GM12865 (cell line): ENCODE measurements at places on chromosomes 2 and 18.

GRCh38 chr2:86185517-86186212 lies 9.6 kb downstream of the IMMT start:
- DNase-seq = no peak

GRCh38 chr2:219621935-219622334 lies 5.5 kb upstream of the SLC4A3 start:
- no peak for DNase-seq

DNA sequence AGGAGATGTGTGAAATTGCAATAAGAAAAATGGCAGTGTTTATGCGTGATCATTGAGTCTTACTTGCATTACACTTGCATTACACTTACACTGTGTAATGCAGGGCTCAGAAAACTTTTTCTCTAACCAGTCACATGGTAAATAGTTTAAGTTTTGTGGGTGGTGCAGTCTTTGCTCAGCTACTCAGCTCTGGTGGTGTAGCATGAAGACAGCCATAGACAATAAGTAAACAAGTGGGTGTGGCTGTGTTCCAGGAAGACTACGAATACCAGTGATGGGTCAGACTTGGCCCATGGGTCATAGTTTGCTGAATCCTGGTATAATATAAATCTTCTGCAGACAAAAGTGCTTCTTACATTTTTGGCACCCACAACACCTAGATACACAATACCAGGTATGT lies 115.6 kb upstream of the CYP1B1 start:
- no peak for DNase-seq

DNA sequence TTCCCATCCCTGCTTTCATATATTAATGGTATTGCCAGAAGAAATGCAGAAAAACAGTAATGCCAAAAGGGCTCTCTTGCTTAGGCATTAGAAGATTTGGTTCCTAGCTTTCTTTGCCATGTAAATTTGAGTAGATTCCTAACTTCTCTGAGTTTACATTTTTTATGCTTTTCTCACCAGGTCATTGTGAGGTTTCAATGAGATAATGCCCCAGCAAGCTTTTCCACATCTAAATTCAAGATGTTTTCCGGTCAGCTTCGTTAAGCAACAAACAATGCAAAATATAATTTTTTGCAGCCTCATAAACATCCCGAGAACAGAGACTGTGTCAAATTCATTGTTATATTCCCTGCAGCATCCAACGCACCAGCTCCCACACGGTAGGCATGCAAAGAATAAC lies 44.9 kb downstream of the NCKAP5 start:
- no peak for DNase-seq

- DNase-seq = no peak
Observed at GRCh38 chr2:69567157-69567908, 76.2 kb downstream of the AAK1 start.
